ENCODE measurements at places on chromosomes 13 and 19.

DNA sequence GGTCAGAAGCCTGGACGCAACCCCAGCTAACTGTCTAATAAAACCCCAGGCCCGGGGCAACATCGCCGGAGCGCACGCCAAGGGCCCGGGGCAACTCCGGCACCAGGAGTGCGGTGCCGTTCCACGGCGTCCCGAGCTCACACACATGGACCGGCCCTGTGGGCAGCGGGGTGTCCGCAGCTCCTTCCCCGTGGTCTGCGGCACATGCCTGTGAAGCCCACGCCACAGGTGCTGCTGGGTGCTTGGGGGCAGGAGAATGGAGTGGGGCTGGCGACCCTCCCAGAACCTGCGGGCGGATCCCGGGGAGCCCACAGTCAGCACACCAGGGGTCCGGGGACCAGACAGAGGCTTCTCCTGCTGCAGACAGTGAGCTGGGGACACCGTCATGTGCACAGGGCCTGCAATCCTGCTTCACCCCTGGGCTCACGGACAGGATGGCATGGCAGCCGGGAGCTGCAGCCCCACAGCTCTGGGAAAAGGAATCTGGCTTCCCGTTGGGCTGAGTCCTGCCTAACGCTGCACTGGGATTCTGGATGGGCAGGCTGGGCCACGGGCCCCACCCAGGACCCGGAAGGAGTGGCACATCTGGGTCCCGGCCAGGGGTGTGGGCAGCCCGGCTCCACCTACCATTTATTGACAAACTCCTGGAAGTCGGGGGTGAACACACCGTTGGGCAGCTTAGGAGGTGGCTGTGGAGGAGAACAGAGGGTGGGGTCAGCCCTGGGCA is 28.2 kb upstream of the ZBTB7A start:
- DNase-seq, result no peak

DNA sequence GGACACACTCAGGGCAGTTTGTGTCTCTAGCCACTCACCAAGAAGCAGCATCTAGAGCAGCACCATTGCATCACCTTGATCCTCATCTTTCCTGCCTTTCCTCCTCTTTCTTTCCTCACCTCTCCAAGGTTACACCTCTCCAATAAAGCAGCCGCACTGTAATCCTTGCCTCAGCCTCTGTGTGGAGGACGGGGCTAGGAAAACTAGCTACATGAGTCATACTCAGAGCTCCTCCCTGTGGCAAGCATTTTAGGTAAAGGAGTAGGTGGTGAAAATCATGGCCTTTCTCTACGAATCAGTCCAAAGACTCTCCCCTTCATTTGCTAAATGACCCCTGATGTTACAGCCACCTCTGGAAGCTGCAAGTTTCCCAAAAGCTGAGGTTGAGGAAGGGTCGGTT is 108.9 kb downstream of the DNAJC15 start:
- no peak for DNase-seq

GRCh38 chr19:9151367-9151766 is 11.2 kb downstream of the ZNF317 start:
- DNase-seq, result no peak

GRCh38 chr13:95714142-95714832 is 37.3 kb downstream of the DNAJC3 start:
- DNase-seq, result no peak

GRCh38 chr13:81283062-81283461 is 942.1 kb upstream of the SPRY2 start:
- DNase-seq, result no peak

- no peak for DNase-seq
Measured at GRCh38 chr19:48881741-48882657, 9.8 kb downstream of the PPP1R15A start.

DNA sequence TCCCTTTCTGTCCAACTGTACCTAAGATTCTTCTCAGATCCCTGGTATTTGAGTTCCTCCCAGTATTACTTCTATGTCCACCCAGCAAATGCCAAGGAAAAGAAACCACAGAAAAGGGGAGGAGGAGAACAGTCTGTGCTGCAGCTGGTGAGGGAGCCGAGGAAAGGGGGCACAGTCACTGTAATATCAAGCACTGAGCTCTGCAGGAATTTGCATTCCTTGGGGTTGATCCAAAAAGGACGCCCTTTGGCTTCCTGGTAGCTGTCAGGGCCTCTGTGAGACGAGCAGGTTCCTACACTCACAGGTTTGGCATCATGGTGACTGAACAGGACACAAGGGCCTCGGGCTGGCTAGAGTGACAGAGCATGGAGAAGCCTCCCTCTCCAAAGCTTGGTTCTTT is 273.4 kb downstream of the NHLRC3 start:
- DNase-seq, result no peak

- DNase-seq, result no peak
Measured at GRCh38 chr19:15575406-15575805, 39.6 kb upstream of the CYP4F8 start.

GRCh38 chr13:94993616-94994015 is 281.3 kb upstream of the SOX21 start:
- no peak for DNase-seq

DNA sequence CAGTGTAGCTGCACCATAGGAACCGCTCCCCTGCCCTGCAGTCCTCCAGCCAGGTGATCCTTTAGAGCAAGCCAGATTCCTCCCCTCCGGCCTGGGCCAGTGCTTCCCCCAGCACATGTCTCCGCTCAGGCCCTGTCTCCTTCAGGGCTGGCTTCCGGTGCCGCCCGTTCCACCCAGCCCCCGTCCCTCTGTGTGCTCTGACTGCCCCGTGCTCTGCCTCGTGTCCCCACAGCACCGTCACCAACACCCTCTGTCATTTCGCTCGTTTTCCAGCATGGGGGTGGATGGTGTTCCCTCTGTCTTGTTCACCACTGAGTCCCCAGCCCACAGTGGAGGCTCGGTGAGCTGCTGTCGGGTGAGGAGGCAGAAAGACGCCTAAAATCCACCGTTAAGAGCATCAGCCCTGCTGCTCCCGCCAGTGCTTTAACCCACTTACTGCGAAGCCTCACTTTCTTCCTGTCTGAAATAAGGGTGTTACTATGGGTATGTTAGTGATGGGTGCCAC is 54.5 kb downstream of the TSSK6 start:
- DNase-seq, result no peak

- no peak for DNase-seq
Measured at GRCh38 chr19:41131186-41131585, 17.0 kb downstream of the CYP2F1 start.

- no peak for DNase-seq
Measured at GRCh38 chr13:102091231-102091630, 310.6 kb downstream of the FGF14 start.
